ENCODE measurements at places on chromosomes 4 and X.

GRCh38 chr4:43754566-43754965 is 694.0 kb downstream of the KCTD8 start:
- no peak for DNase-seq

DNA sequence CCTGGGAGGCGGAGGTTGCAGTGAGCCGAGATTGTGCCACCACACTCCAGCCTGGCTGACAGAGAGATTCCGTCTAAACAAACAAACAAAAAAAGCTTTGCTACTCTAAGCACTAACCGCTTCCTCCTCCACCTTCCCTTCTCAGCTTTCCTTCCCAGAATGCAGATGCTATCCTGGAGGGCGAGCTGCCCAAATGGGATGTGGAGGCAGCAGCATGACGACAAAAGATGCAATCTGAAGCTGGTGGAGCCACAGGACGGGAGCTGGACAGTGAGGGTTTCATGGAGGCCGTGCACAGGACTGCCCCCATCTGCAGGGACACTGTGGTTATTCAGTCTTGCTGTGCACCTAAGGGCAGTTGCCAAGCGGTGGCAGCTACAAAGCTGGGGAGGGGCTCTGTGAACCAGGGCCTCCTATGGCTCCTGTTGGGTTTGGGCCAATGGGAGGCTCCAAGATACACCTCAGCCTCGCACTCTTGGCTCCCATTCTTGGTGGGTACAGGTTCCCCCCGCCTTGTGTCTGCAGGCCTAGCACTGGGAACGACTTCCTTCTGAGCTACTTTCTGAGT is 47.4 kb downstream of the WDR1 start:
- no peak for DNase-seq

DNA sequence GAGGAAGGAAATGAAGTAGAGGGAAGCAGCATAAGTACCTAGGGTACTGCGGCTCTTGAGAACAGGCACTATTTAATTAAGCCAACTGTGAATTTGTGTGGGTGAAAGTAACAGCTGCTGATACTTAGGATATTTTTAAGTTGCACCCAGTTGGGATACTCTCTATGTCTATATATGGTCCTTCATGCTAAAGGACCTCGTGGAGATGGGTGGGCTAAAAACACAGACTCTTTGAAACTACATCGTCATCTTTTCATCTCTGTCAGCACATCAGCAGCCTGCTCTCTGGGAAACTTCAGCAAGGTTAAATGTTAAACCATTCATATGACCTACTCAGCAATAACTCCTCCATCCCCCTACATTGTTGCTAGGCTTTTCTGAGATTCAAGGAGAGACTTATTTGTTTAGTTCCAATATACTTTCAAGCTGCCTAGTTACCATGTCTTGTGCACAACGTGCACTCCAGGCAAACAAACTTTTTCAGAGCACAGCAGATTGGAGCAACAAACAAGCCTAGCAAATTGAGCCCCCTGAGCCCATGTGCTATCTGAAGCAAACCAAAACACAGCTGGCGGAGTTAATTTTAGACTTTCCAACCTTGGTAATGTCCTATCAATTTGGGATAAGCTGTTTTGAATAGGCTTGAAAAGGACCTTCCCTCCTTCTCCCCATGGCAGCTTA is 6.2 kb upstream of the MOB1B start:
- DNase-seq: no peak

DNA sequence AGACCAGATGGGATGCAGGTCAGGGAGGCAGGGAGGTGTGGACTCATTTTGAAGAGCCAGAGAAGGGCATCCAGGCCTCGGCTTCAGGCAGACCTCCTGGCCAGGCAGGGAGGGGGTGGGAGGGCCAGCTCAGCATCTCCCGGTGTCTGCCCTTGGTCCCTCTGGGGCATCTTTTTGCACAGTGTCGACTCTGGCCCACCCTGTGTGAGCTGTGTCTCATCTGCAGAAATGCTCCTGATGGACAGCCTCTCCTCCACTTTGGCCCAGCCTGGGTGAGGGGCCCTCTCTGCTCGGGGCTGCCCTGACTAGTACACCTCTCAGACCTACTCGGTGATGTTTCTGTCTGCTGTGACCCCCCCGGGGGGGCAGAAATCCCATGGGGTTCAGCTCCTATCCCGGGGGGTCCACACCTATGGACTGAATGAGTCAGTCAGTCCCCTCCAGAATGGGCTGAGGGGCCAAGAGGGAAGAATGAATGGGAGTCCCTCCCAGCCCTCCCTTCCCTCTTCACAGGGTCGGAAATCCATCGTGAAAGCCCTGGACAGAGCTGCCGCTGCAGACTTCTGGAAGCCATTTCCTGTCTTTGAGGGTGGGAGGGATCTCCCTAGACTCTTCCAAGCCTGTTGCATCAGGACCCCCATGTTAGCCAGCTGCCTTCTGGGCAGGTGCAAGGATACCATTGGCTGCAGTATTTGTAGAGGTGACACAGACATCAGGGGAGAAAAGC is 196.7 kb upstream of the PSAPL1 start:
- DNase-seq: no peak

- no peak for DNase-seq
Observed at GRCh38 chr4:6964858-6965257, 55.2 kb downstream of the TBC1D14 start.

- DNase-seq: no peak
Observed at GRCh38 chrX:69148946-69149345, 16.3 kb downstream of the PJA1 start.

- DNase-seq: no peak
Observed at GRCh38 chr4:101682946-101683345, 107.6 kb upstream of the BANK1 start.

GRCh38 chr4:47801481-47802002 is 36.3 kb downstream of the CORIN start:
- no peak for DNase-seq

GRCh38 chrX:111041018-111041462 is 55.0 kb upstream of the PAK3 start:
- peak; percentile 45 for DNase-seq

- DNase-seq: peak; percentile 58
Observed at GRCh38 chr4:154503598-154503997, 12.0 kb upstream of the DCHS2 start.

GRCh38 chr4:78644744-78645330 is 93.3 kb downstream of the ANXA3 start:
- DNase-seq: peak; percentile 69

DNA sequence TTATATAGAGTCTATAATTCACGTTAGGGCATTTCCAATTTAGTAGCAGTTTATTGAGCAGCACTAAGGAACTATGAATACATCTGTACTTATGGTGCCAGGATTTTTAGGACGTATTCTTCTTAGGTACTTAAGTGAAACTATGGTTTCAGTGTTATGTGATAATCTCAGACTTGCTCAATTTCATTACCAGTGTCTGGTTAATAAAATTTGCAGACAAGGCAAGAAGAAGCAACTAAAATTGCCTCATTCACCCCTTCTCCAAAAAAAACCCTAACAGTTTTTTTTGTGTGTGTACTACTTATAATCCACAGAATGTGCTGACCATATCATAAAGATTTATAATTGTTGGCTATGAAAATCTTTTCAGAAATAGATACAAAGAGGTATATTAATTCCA is 6.0 kb upstream of the CXCL10 start:
- no peak for DNase-seq
